ENCODE measurements at places on chromosomes 1 and 21.

DNA sequence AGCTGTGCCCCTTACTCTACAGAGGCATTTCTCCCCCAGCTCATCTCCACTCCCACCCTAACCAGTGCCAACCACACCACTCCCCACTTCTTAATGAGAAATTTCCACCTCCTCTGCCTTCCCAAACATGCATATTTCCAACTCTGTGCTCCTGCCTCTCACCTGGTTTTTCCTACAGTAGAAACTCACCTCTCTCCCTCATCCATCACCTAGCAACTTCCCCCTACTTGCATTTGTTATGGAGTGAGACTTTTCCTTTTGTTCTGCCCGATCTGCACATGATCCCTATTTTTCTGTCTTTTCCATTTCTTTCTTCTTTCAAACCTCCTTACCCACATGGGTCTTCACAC lies 11.9 kb downstream of the RGS8 start:
- no peak for DNase-seq

- DNase-seq = no peak
Observed at GRCh38 chr21:34639882-34640788, 25.2 kb upstream of the RCAN1 start.

DNA sequence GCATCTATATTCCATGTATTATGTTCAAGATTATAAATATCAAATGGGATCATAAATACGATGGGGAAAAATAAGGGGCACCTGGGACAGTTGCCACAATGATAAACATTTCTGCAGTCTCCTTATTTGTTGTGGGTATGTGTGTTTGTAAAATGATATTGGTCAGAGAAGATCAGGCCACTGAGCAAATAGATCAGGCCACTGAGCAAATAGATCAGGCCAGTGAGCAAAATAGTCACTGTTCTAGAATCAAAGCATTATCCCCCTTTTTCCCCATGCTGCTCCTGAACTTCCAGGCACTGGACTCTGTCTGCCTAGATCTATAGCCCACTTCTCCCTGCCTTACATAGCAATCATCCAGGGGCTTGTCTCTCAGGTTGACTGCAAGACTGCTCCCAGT lies 599.8 kb upstream of the USP24 start:
- DNase-seq = no peak

- no peak for DNase-seq
Observed at GRCh38 chr21:38993561-38993960, 187.8 kb downstream of the ETS2 start.

- peak; percentile 65 for DNase-seq
Observed at GRCh38 chr1:35557118-35557610, at the start of gene KIAA0319L. Gene KIAA0319L, minus strand, starts transcription at chr1:35557403. Its CDS starts 2,912 bp downstream, at chr1:35554491.

- no peak for DNase-seq
Observed at GRCh38 chr1:35603468-35603867, 30.4 kb downstream of the TFAP2E start.

DNA sequence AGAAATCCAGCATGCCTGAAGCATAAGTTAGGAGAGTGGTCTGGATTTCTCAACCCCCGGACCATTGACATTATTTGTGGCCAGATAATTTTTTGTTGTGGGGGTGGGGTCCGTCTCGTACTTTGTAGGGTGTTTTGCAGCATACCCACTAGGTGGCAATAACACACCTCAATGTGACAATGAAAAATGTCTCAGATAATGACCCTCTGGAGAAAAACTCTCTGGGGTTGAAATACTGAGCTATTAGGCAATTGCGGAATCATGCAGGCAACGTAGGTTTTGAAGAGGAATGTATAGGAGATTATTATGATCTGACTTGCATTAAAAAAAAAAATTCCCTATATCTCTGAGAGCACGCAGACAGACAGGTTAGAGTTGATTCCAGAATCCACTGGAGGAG lies 25.3 kb upstream of the RRP15 start:
- peak; percentile 49 for DNase-seq

- DNase-seq = no peak
Observed at GRCh38 chr1:208136459-208137182, 107.6 kb downstream of the PLXNA2 start.

DNA sequence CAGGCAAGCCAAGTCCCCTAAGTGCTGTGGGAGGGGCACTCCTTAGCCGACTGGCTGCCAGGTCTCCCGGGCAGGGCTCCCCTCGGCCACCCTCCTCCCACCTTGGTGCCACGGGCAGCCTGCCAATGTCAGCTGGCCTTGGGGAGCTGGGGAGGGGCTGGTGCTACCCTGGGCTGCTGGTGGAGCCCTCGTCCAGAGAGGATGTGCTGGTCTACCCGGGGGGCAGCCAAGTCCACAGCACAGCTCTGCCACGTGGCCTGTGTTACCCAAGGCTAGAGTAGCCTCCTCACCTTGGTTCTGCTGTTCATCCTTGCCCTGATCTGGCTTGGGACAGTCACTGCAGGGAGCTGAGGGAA lies 42.9 kb downstream of the CRYAA start:
- DNase-seq = no peak

- no peak for DNase-seq
Observed at GRCh38 chr1:65247419-65248359, 61.7 kb upstream of the DNAJC6 start.

GRCh38 chr21:27759091-27759659 lies 792.3 kb upstream of the ADAMTS5 start:
- DNase-seq = peak; percentile 31

- no peak for DNase-seq
Observed at GRCh38 chr1:239363930-239364329, 22.4 kb upstream of the CHRM3 start.

GRCh38 chr1:55444667-55445066 lies 229.5 kb upstream of the USP24 start:
- DNase-seq = no peak
